RWPE2 (cell line): ENCODE measurements at places on chromosomes 4 and X.
A peak's percentile ranks its signal among the peaks of the same experiment; 100 is the strongest.

- H3K27me3 ChIP-seq: no peaks in the 10 kb centered on the region
- H3K27ac ChIP-seq: no peak overlapping the region
- H3K36me3 ChIP-seq: peaks cover 80% of the 10 kb centered on the region
- no peak overlapping the region for H3K4me3 ChIP-seq
- DNase-seq: no peak
These were observed 52.3 kb downstream of the USP9X start for GRCh38 chrX:41137589-41137988.

GRCh38 chrX:100440006-100440405 is 29.9 kb upstream of the PCDH19 start:
- no peak for DNase-seq
- no peak overlapping the region for H3K4me3 ChIP-seq
- no peaks in the 10 kb centered on the region for H3K4me1 ChIP-seq
- H3K27ac ChIP-seq: no peak overlapping the region
- no peaks in the 10 kb centered on the region for H3K27me3 ChIP-seq

GRCh38 chr4:4639370-4639769 is 97.5 kb upstream of the STX18 start:
- H3K4me1 ChIP-seq: peaks cover 8% of the 10 kb centered on the region
- no peak overlapping the region for H3K4me3 ChIP-seq
- H3K27ac ChIP-seq: no peak overlapping the region
- H3K27me3 ChIP-seq: no peaks in the 10 kb centered on the region

DNA sequence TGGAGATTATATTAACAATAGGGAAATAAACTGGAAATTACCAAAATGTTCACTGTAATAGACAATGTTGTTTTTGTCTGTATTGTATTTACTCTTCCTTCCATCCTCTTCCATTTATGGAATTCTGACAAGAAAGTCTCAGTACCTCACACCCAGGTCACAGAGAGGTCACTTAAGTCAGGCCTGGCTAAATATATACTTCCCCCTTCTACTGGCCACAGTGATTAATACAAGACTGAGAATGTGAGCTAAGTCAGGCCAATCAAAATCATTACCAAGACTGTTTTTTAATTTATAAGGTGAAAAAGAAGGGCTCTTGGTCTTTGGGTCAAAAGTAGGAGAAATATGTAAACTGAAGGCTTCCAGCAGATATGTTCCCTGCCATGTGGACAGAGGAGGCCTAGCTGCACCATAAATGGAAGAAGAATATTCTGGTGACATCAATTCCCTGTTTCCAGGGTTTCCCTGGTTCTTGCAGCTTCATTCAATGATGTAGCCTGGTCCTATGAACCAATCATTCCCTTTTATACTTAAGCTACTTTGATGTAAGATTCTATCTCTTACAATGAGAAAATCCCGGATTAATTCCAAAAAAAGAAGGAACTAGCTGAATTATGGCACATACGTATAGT is 64.3 kb downstream of the LRBA start:
- H3K27me3 ChIP-seq: no peaks in the 10 kb centered on the region
- no peak overlapping the region for H3K4me3 ChIP-seq
- no peak for DNase-seq
- peaks cover 8% of the 10 kb centered on the region for H3K4me1 ChIP-seq
- H3K27ac ChIP-seq: no peak overlapping the region

- no peak overlapping the region for H3K4me3 ChIP-seq
- DNase-seq: no peak
- no peaks in the 10 kb centered on the region for H3K27me3 ChIP-seq
- no peaks in the 10 kb centered on the region for H3K4me1 ChIP-seq
These were observed 159.7 kb upstream of the ATP6AP2 start for GRCh38 chrX:40420899-40421729.

GRCh38 chrX:20995829-20996228 is 378.4 kb upstream of the CNKSR2 start:
- no peak for DNase-seq
- no peaks in the 10 kb centered on the region for H3K27me3 ChIP-seq
- no peaks in the 10 kb centered on the region for H3K36me3 ChIP-seq
- no peak overlapping the region for H3K27ac ChIP-seq
- no peak overlapping the region for H3K4me3 ChIP-seq

DNA sequence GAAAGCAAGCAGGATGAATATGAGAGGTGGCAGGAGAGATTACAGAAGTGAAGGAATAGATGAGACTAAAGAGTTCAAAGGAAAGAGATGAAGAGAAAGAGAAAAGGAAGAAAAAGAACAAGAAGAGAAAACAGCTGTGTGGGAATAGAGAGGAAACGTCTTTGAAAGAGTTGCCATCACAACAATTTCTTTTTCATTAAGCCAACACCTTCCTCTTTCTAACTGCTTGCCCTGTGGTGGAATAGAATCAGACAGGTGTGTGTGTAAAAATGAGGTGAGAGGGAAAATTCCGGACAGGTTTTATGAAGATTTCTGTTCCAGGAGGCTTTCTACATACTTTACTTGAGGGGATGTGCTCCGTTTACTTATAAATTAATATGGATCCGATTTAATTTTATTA is 28.8 kb downstream of the DTHD1 start:
- no peak for DNase-seq
- no peaks in the 10 kb centered on the region for H3K36me3 ChIP-seq
- no peak overlapping the region for H3K27ac ChIP-seq
- H3K4me3 ChIP-seq: no peak overlapping the region
- no peaks in the 10 kb centered on the region for H3K27me3 ChIP-seq
- no peaks in the 10 kb centered on the region for H3K4me1 ChIP-seq

DNA sequence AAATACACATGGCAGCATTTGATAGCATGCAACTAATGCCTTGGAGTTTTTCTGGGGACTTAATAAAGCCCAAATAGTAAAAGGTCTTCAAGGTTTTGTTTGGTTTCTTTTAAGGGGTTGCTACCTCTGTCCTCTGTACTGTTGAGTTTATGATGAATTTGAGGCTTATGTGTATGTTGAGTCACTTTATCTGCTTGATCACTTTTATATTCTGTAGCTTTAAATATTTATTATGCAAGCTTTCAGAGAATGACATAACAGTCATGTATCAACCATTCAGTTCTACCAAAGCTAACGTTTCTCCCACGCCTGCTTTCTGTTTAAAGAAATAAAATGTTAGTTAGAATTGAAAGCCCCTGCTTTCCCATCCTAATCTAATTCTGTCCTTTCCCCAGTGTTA is 122.2 kb downstream of the NHS start:
- H3K27me3 ChIP-seq: no peaks in the 10 kb centered on the region
- H3K4me1 ChIP-seq: peaks cover 18% of the 10 kb centered on the region
- no peak overlapping the region for H3K4me3 ChIP-seq
- no peak overlapping the region for H3K27ac ChIP-seq

- no peak overlapping the region for H3K4me3 ChIP-seq
- no peaks in the 10 kb centered on the region for H3K27me3 ChIP-seq
- no peak for DNase-seq
- no peaks in the 10 kb centered on the region for H3K36me3 ChIP-seq
These were observed 98.6 kb upstream of the PLS3 start for GRCh38 chrX:115462406-115462805.

- H3K4me3 ChIP-seq: no peak overlapping the region
- H3K27me3 ChIP-seq: no peaks in the 10 kb centered on the region
- H3K4me1 ChIP-seq: no peaks in the 10 kb centered on the region
- H3K27ac ChIP-seq: no peak overlapping the region
- no peak for DNase-seq
- no peaks in the 10 kb centered on the region for H3K36me3 ChIP-seq
These were observed 8.8 kb downstream of the TBL1X start for GRCh38 chrX:9473708-9474107.

- peaks cover 95% of the 10 kb centered on the region for H3K36me3 ChIP-seq
- no peaks in the 10 kb centered on the region for H3K4me1 ChIP-seq
- no peak overlapping the region for H3K4me3 ChIP-seq
- no peak overlapping the region for H3K27ac ChIP-seq
- H3K27me3 ChIP-seq: no peaks in the 10 kb centered on the region
- DNase-seq: peak; percentile 46
These were observed 32.9 kb downstream of the NELFA start for GRCh38 chr4:1975880-1976279.

- no peak for DNase-seq
- no peak overlapping the region for H3K27ac ChIP-seq
- no peaks in the 10 kb centered on the region for H3K36me3 ChIP-seq
- no peak overlapping the region for H3K4me3 ChIP-seq
- H3K4me1 ChIP-seq: peaks cover 6% of the 10 kb centered on the region
These were observed 83.3 kb downstream of the CLDN34 start for GRCh38 chrX:10050481-10050880.

- peak overlapping the region; percentile 15 for H3K4me3 ChIP-seq
- H3K27ac ChIP-seq: no peak overlapping the region
- no peak for DNase-seq
- no peaks in the 10 kb centered on the region for H3K27me3 ChIP-seq
- H3K4me1 ChIP-seq: peaks cover 3% of the 10 kb centered on the region
These were observed 28.7 kb upstream of the STOX2 start for GRCh38 chr4:183876268-183876934.

- no peak for DNase-seq
- no peak overlapping the region for H3K4me3 ChIP-seq
- H3K27me3 ChIP-seq: no peaks in the 10 kb centered on the region
- no peak overlapping the region for H3K27ac ChIP-seq
These were observed 14.9 kb downstream of the SNX12 start for GRCh38 chrX:71053217-71053621.

DNA sequence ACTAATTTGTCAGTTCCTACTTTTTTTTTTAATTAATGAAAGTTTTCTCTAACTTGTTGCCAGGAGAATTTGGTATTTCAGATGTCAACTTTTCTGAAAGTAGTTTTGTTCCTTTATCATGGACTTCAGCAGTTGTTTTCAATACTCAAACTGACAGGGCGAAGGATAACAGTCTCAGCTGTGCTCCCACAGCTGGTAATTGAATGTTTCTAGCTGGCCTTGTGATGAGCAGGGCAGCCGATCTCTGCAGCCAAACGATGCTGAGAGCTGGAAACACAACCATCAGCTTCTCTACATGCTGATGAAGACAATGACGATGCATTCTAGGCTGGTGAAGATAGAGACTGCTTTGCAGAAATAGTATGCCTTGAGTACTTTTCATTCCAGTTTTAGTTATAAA is 130.0 kb upstream of the MAP9 start:
- H3K4me3 ChIP-seq: no peak overlapping the region
- no peaks in the 10 kb centered on the region for H3K36me3 ChIP-seq
- no peak overlapping the region for H3K27ac ChIP-seq
- H3K27me3 ChIP-seq: no peaks in the 10 kb centered on the region
- H3K4me1 ChIP-seq: no peaks in the 10 kb centered on the region
- DNase-seq: no peak

DNA sequence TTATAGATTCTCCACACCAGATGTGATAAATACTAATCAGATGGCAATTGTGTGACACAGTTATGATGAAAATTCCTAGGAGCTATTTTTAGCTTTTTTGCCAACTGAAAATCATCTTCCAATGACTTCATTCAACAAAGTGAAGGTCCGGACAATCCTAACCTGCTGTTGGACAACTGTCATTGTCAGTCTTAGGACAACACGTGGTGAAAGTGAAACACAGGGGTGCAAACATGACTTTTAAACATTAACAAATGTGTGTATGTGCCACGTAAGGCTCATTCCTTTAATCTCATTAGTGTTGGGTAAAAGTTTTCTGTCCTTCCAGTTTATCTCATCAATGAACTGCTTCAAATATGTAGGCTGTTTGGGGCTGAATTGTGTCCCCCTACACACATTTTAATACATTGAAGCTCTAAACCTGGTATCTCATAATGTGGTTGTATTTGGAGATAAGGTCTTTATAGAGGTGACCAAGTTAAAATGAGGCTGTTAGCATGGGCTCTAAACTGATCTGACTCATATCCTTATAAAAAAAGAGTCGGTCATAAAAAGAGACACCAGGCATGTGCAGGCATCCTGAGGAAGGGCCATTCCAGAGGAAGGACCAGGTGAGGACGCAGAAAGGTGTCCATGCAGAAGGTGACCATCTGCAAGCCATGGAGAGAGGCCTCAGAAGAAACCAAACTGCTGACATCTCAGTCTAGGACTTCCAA is 41.2 kb upstream of the SMAD1 start:
- H3K4me3 ChIP-seq: no peak overlapping the region
- H3K4me1 ChIP-seq: peaks cover 20% of the 10 kb centered on the region
- no peaks in the 10 kb centered on the region for H3K27me3 ChIP-seq
- no peak overlapping the region for H3K27ac ChIP-seq
- DNase-seq: no peak

- H3K27ac ChIP-seq: no peak overlapping the region
- H3K27me3 ChIP-seq: no peaks in the 10 kb centered on the region
- H3K36me3 ChIP-seq: no peaks in the 10 kb centered on the region
These were observed 232.4 kb downstream of the LDB2 start for GRCh38 chr4:16665942-16666551.

DNA sequence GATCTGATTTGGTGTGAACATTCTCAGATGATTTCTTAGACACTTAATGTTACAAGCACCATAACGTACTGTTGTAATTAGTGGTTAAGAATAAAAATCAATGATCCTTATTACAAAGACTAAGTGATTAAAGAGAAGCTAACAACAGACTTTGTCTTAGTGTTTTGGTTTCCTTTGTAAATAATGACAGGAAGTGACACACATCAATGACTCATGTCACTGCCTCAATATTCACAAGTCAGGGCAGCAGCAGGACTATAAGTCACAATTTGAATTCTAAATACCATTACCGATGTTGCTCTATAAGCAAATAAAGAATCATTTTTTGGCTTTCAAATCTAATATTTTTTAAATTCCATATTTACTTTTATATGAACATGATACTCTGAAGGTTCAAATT is 115.8 kb upstream of the FAT4 start:
- no peaks in the 10 kb centered on the region for H3K27me3 ChIP-seq
- no peak overlapping the region for H3K4me3 ChIP-seq
- no peak for DNase-seq
- H3K36me3 ChIP-seq: no peaks in the 10 kb centered on the region

- no peaks in the 10 kb centered on the region for H3K27me3 ChIP-seq
- no peak overlapping the region for H3K4me3 ChIP-seq
- no peak for DNase-seq
- no peaks in the 10 kb centered on the region for H3K4me1 ChIP-seq
- H3K27ac ChIP-seq: no peak overlapping the region
- H3K36me3 ChIP-seq: no peaks in the 10 kb centered on the region
These were observed 49.9 kb downstream of the ADGRG2 start for GRCh38 chrX:19072372-19072771.

GRCh38 chr4:98685225-98686042 is 27.0 kb upstream of the TSPAN5 start:
- H3K36me3 ChIP-seq: no peaks in the 10 kb centered on the region
- H3K27me3 ChIP-seq: no peaks in the 10 kb centered on the region
- no peak for DNase-seq
- H3K4me3 ChIP-seq: no peak overlapping the region
- H3K27ac ChIP-seq: no peak overlapping the region
